NCI-H1417 treated with DMSO at 0.1 percent for 48 hours (cell line): ENCODE measurements at places on chromosomes 3 and 15.
A peak's percentile ranks its signal among the peaks of the same experiment; 100 is the strongest.

- no peak for DNase-seq
These were observed 10.5 kb downstream of the ANXA2 start for GRCh38 chr15:60387321-60387720.

DNA sequence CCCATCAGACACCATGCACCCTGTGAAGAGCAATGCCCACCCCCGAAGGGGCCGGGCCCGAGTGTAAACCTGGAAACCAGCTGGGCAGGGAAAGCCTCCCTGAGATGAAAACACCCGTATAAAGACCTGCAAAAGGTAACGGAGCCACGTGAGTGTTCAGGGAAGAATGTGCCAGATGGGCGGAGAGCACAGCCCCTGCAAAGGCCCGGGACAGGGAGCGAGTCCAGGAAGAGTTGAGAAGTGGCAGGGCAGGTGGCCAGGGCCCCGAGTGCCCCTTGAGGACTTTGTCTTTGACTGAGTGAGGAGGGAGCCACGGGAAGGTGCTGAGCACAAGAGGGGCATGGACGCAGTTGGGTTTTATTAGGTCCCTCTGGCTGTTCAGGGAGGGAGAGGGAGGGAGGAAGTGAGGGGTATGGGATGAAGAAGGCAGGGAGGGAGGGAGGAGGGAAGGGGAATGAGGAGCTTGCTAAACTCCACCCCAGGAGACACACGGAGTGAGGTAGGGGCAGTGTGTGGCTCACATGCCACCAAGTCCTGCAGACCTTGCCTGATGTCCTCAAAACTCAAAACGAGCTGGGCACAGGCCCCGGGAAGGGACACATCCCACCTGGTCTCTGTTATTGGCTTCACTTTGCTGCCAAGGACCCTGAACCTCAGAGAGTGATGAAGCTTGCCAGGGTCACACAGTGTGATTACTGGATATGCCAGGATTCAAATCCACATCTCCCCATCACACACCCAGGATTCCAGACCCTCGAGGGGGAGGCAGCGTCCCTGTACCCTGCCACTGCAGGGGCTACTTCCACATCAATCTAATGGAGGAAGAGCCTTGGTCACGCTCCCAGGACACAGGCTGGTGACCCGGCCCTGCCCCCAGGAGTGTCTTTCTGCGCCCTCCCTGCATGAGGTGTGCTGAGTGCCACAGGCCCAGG lies 49.1 kb upstream of the IQSEC1 start:
- no peak for DNase-seq

- DNase-seq: no peak
These were observed 22.9 kb upstream of the DNAAF4 start for GRCh38 chr15:55530861-55531313.

GRCh38 chr3:195139876-195140240 lies 131.1 kb downstream of the XXYLT1 start:
- DNase-seq: no peak

DNA sequence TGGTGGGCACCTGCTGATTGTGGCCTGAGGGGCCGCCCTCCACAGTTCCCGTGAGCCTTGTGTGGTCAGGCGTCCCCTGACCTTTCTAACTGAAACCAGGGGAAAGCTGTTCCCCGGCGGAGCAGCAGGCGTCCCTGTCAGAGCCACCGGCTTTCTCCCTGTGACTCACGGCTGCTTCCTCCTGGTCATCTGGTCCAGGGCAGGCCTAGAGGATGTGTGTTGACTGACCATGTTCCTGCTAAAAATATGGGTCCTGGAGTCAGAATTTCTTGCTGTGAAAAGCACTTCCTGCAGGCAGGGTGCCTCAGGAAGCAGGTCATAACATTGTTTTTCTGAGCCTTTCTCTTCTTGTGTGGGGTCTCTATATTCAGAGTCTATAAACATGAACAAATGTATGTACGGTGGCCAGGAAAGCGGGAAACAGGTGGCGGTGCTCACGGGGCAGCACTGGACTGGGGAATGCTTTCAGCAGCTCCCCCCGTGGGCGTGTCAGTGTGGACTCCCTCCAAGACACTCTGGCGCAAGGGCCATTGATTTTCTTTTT lies 38.4 kb upstream of the CGNL1 start:
- DNase-seq: no peak

GRCh38 chr3:10764259-10765051 lies 51.6 kb upstream of the SLC6A11 start:
- no peak for DNase-seq

GRCh38 chr15:52254391-52254790 lies 41.2 kb downstream of the MYO5C start:
- no peak for DNase-seq

DNA sequence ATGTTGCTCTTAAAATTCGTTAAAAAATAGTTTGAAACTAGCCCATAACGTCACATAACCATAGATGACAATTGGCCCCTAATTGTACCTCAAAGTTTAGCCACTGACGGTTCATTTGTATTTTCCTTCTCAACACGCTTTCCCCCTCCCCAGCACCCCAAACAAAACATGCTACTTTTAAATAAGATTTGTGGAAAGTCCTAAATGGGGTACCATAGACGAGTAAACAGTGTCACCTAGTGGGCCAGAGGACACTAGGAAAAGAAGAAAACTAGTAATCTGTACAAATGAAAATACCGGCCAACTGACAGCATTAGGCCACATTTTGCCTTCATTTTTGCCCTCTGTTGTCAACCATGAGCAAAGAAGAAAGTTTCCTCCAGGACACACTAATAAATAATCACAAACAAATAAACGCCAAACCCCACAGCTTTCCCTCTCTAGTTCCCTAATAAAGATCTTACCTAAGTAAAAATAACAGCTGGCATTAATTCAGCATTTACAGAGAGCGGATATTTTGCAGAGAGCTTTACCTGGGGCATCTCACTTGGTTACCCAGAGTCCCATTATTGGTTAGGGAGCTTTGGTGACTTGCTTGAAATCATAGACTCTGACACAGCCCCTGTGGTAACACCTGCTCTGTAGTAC lies 175.1 kb upstream of the ATP11B start:
- peak; percentile 45 for DNase-seq

DNA sequence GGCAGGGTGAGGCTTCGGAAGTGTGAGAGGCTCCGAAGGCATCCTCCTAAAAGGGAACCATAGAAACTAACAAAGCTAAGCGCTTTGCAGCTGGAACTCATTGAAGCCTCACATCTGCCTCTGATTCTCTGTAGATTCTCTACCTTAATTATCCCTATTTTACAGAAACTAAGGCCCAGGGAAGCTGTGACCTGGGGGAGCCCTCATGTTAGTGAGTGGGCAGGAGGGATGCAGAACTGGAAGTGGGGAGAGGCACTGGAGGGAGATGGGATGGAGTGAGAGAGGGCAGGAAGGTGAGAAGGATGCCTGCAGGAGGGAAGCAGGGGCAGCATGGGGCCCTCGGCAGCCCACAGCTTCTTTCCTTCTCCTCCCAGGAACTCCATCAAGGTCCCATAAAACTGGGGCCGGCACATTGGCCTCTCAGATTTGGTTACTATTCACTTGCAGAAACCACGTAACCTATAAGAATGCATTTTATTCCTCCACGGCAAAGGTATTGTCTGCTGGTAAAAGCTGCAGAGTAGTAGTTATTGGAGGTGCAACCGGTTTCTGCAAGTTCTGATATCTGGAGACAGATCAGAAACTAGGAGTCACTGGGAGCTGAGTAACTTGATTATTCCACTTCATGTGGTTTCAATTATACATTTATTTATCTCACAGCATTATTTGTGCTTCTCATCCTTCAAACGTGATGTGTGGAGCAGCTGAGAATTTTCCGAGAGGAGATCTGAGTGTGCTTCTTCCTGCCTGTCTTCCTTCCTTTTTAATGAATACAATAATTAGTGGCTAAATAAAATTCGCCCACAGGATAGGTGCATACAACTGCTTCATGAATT lies 24.0 kb upstream of the CHCHD6 start:
- DNase-seq: no peak

GRCh38 chr3:73411993-73412392 lies 212.7 kb downstream of the PDZRN3 start:
- no peak for DNase-seq

DNA sequence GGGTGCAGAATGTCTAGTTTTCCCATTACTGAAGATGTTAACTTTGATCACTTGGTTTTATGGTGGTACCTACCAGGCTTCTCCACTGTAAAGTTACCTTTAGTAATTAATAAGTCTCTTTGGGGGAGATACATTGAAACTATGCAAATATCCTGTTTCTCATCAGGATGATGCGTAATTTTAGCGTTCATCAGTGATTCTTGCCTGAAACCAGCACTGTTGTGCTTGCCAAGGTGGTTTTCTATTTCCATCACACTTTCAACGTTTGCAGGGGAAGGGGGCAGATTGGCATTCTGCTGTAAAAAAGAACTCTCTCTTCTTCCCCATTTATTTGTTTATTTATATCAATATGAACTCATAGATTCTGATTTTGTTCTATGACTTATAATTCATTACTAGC lies 61.0 kb downstream of the SSR3 start:
- DNase-seq: no peak

GRCh38 chr15:64905119-64905831 lies 6.4 kb upstream of the ANKDD1A start:
- DNase-seq: no peak

- no peak for DNase-seq
These were observed 66.0 kb downstream of the FLNB start for GRCh38 chr3:58074116-58074715.

GRCh38 chr15:66169625-66170024 lies 83.9 kb downstream of the MEGF11 start:
- DNase-seq: no peak

GRCh38 chr15:99605490-99605931 lies 39.7 kb downstream of the MEF2A start:
- no peak for DNase-seq

DNA sequence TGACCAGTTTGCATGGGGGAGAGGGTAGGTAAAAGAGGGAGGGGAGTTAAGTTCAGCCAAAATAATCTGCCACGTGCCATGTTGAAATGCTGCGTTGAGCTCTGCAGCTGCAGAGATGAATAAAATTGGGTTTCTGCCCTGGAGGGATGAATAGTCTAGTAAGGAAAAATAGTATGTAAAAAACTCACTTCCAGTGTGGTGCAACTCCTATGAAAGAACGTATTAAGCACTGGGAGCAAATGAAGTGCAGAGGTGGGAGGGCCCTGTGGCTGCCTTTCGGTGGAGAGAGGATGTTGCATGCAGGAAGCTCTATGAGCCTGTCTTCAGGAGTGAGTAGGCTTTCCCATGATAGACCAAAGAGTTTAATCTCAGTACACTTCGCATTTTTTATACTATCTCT lies 8.6 kb downstream of the CEP63 start:
- DNase-seq: no peak

GRCh38 chr3:121748680-121749275 lies 763 bp downstream of the GOLGB1 start:
- DNase-seq: no peak

GRCh38 chr15:74201710-74202420 lies 722 bp downstream of the STRA6 start:
- no peak for DNase-seq

- DNase-seq: no peak
These were observed 95.7 kb downstream of the PRICKLE2 start for GRCh38 chr3:64129581-64129980.

DNA sequence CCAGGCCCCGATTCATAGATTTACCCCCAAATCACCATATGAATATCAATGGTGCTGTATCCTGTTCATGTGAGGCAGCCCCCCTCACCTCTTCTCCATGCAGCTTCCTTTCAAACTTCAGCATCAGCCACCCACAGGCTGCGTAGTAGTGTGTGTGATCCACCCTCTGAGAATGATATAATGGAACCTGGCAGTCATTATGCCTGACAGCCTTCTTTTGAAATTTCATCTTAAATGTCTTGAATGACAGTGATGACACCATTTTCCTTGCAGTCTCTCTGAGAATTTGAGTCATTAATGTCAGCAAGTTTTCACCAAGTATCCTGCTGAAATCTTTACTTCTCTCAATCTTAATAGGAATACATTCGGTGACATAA lies 3.5 kb upstream of the CLRN1 start:
- DNase-seq: no peak

GRCh38 chr15:93141371-93141794 lies 52.4 kb upstream of the RGMA start:
- no peak for DNase-seq
